ENCODE measurements at places on chromosomes 7 and 10. TPM values are rescaled to one million over a fixed set of nuclear protein-coding genes. Genes with fewer than 3 reads are reported as not detected.

- no peak overlapping the region for H3K27ac ChIP-seq
- peaks cover 6% of the 10 kb centered on the region for H3K36me3 ChIP-seq
- H3K27me3 ChIP-seq = no peaks in the 10 kb centered on the region
- no peaks in the 10 kb centered on the region for H3K4me1 ChIP-seq
These were observed 3.9 kb downstream of the FAM241B start for GRCh38 chr10:69633673-69634635.

- no peak for DNase-seq
- H3K27ac ChIP-seq = no peak overlapping the region
- H3K27me3 ChIP-seq = peaks cover 1% of the 10 kb centered on the region
- H3K4me3 ChIP-seq = no peak overlapping the region
These were observed 21.0 kb upstream of the C10orf71 start for GRCh38 chr10:49277973-49278372.

DNA sequence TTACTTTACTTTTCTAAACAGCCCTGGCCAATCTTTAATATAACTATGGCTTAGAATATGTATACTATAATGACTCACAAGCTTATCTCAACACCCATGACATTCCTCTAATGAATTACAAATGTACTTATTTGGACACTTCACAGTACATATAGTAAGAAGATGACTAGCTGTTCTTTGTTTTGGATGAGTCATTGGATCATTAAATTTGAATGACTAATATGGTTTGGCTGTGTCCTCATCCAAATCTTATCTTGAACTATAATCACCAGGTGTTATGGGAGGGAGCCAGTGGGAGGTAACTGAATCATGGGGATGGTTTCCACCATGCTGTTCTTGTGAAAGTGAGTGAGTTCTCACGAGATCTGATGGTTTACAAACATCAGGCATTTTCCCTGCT is 807.5 kb upstream of the SORCS1 start:
- no peak overlapping the region for H3K4me3 ChIP-seq
- no peaks in the 10 kb centered on the region for H3K4me1 ChIP-seq
- DNase-seq = no peak
- H3K27me3 ChIP-seq = no peaks in the 10 kb centered on the region
- no peak overlapping the region for H3K27ac ChIP-seq
- no peaks in the 10 kb centered on the region for H3K36me3 ChIP-seq

- DNase-seq = no peak
- H3K36me3 ChIP-seq = no peaks in the 10 kb centered on the region
- peaks cover 6% of the 10 kb centered on the region for H3K27me3 ChIP-seq
- no peak overlapping the region for H3K4me3 ChIP-seq
- no peaks in the 10 kb centered on the region for H3K4me1 ChIP-seq
- H3K27ac ChIP-seq = no peak overlapping the region
These were observed 299.1 kb downstream of the PLXNA4 start for GRCh38 chr7:132276976-132277725.

DNA sequence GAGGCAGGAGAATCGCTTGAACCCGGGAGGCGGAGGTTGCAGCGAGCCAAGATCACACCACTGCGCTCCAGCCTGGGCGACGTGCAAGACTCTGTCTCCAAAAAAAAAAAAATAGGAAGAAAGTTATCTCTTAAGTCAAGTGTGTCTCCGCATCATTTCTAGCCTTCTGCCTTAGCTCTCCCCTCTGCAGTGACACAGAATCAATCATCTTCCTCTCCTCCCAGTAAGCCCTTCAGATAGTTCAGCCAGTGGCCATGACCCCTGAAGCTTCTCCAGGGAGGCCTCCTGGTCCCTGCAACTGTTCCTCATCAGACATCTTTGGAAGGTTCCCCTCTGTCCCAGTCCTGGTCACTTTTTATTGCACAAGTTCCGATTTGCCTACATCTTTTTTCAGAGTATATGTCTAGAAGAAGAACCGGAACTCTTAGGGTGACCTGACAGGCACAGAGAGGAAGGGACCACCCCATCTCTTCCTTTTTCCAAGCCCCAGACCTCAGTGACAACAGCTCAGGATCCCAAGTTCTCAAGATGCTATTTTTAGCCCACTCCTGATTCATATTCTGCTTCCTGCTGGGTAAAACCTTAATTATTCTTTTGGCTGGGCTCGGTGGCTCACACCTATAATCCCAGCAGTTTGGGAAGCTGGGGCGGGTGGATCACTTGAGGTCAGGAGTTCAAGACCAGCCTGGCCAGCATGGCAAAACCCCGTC is 6.6 kb upstream of the RHBDD2 start:
- H3K27me3 ChIP-seq = no peaks in the 10 kb centered on the region
- H3K4me1 ChIP-seq = peaks cover 26% of the 10 kb centered on the region
- no peak overlapping the region for H3K4me3 ChIP-seq
- no peak overlapping the region for H3K27ac ChIP-seq
- H3K36me3 ChIP-seq = no peaks in the 10 kb centered on the region
- no peak for DNase-seq

GRCh38 chr7:155971180-155971770 is 159.0 kb upstream of the SHH start:
- H3K27ac ChIP-seq = no peak overlapping the region
- no peak for DNase-seq
- H3K4me3 ChIP-seq = no peak overlapping the region
- no peaks in the 10 kb centered on the region for H3K36me3 ChIP-seq
- peaks cover 9% of the 10 kb centered on the region for H3K27me3 ChIP-seq

Gene CASP7
- 20.7 TPM for total RNA-seq

Gene PTN
- total RNA-seq = not detected
